ENCODE measurements at places on chromosomes 3 and 15.

- DNase-seq: peak; percentile 16
These were observed 57.6 kb upstream of the PLXND1 start for GRCh38 chr3:129663930-129664646.

DNA sequence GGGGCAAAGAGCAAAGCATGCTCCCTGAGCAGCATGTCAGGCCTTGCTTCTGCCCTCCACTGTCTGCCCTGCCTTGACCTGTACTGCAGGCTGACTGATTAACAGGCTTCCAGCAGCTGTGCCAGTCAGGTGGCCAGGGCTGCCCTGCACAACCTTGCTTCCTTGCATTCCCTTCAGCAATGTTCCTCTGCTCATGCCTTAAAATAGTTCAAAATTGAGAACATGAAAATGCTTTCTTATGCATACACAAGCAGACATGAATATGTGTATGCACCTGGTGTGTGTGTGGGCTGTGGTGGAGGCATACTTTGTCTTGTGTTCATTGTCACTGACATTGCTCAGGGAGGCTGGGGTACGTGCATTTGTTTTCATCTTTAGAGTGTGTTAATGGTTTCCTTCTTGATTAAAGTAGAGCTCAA lies 1.2 kb upstream of the SLC22A13 start:
- no peak for DNase-seq

GRCh38 chr3:99012051-99012450 lies 110.6 kb upstream of the DCBLD2 start:
- DNase-seq: no peak

- no peak for DNase-seq
These were observed 45.3 kb downstream of the KY start for GRCh38 chr3:134605556-134605955.

DNA sequence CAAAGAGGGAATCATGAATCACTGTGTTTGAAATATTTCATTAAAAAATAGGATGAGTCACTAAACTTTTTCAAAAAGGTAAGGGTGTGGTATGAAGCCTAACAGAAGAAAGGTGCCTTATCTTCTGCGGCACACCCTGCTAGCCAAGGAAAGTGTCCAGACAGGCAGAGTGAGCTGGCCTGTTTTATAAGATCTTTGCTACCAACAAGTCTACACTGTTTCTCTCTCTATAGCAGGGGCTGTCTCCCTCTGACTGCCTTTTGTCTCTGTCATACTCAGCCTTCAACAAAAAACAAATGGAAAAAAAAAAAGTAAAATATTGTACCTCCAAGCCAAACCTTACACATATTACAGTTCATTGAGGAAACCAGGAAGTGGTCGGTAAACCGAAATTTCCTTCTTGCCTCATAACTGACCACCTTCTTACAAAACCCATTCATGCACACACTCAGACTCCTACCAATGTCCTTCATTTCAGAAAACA lies 9.1 kb downstream of the ZDHHC3 start:
- no peak for DNase-seq

DNA sequence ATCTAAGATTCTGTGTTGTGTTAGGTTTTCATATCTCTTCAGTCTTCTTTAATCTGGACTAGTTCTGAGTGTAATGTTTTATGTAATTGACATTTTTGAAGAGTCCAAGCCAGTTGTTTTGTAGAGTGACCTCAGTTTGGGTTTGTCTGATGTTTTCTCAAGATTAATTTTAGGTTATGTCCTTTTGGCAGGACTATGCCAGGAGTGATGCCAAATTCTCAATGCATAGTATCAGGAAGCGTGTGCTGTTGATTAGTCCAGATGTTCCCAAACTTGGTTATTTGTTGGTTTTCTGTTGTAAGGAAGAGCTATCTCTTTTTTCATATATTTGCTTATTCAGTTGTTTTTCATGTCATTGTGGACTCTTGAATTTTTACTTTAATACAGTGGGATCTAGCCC lies 32.6 kb downstream of the NMD3 start:
- DNase-seq: no peak

DNA sequence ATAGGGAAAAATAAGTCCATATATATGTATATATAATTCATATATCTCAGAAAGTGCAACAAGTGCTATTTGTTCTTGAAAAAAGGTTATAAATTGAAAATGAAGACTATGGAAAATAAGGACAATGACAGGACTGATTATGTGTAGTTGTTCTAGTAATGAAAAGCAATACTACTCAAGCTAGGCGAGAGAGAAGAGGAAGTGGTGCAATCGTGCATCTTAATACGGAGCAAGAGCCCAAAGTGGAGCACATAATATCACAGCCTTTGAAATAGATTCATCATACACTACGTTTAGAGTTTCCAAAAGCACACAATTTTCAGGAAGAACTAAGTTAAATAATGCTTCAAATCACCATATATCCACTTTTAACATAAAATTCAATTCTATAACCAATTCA lies 87.9 kb downstream of the ULK4 start:
- DNase-seq: no peak

GRCh38 chr3:54900838-54901591 lies 26.8 kb downstream of the LRTM1 start:
- DNase-seq: no peak

GRCh38 chr3:9497821-9498565 lies 55.6 kb downstream of the LHFPL4 start:
- no peak for DNase-seq

Measured in NCI-H1930 (cell line).